ENCODE measurements at places on chromosomes 3 and 15.

DNA sequence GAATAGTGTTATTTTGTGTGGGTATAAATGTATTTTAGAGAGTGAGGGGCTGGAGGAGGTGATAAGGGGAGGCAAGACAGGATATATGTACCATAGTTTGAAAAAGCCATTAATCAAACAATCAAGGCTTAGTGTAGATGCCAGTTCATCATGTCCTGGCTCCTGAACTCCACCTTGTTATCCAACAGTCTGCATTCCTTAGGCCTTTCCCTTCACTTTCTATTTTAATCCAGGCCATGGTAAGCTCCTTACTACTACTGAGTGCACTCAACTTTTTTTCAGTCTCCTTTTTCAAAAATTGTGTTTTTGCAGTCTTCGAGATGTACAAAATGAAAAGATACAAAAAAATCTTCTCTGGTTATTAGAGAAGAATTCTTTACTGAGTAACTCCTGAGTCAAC lies 700.5 kb upstream of the NAALADL2 start:
- DNase-seq = no peak

DNA sequence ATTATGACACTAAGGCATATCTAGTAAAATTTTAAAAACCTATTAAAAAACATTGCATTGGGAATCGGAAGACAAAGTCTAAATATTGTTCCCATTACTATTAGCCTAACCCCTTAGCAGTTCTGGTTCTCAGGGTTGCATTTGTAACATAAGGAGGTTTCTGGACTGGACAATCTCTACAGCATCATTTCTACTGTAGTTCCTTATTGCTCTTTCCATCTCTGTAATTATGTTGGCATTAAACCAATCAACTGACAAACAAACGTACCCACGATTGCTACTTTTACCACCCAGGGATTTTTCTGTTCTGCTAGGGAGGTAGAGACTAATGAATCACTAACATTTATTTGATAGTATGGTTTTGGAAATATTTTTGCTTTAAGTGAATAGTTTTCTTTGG lies 190.8 kb downstream of the CBLB start:
- no peak for DNase-seq

- DNase-seq = peak; percentile 44
These were observed 178.8 kb downstream of the KLHL25 start for GRCh38 chr15:85615930-85616329.

DNA sequence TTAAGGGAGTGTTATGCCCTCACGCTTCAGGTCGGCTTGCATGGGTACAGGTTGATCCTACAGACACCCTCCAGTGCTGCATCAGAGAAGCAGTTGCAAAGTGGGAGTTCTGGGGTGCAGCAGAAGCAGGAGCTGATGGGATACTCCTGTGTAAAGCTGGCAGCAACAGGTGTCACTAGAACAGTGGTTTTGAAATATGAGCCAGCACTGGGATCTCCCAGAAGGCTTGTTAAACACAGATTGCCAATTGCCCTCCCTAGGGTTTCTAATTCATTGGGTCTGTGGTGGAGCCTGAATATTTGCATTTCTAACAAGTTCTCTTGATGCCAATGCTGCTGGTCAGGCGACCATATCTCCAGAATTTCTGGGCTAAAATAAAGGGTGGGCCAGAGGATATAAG lies 350.4 kb downstream of the CLSTN2 start:
- no peak for DNase-seq

GRCh38 chr3:55818485-55818884 lies 331.4 kb upstream of the WNT5A start:
- no peak for DNase-seq

GRCh38 chr3:396293-396692 lies 199.7 kb downstream of the CHL1 start:
- DNase-seq = no peak

DNA sequence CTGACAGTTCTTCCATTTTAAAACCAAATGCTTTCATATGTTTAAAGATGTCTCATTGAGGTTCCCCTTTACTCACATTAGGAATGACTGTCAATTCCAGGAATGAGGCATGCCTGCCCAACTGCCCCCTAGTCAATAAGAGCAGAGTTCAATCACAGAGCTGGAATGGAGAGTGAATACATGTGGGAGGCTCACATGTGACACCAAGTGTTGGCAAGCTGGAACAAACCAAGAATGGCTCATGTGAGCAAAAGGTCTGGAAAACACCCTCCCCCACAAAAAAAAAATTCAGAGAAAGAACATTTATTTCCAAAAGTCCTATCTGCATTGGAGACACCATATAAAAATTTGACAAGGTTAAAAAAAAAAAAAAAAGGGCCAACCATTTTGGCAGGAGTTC lies 3.7 kb downstream of the PBRM1 start:
- no peak for DNase-seq

DNA sequence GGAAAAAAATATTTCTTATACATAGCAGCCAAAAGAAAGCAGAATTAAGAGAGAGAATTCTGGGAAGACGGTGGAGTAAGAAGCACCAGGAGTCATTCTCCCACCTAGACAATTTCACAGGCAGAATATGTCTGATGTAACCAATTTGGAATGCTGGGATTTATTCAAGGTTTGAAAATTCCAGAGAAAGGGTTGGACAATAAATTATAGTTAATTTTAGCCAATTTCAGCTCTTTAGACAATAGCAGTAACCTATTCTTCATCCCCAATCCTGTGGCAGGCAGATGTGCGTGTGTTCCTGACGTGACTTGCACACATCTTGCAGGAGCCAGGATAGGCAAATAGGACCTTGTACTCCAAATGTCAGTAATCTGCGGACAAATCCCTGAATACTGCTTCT lies 541.0 kb upstream of the NAALADL2 start:
- DNase-seq = no peak

DNA sequence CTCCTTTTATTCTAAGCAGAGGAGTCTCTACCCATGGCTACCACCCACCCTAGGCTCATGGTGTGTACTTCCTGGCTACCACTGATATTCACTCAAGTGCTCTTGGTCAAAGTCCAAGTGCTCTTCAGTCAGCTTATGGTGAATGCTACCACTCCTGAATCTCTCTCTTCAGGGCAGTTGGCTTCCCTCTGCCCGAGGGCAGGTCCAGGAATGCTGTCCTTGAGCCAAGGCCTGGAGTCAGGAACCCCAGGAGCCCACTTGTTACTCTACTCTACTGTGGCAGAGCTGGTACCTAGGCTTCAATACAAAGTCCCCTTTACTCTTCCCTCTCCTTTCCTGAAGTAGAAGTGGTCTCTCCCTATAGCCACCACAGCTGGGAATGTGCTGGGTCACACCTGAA lies 226.0 kb downstream of the DIPK2A start:
- DNase-seq = no peak

GRCh38 chr3:148737104-148737530 lies 39.4 kb downstream of the AGTR1 start:
- no peak for DNase-seq

DNA sequence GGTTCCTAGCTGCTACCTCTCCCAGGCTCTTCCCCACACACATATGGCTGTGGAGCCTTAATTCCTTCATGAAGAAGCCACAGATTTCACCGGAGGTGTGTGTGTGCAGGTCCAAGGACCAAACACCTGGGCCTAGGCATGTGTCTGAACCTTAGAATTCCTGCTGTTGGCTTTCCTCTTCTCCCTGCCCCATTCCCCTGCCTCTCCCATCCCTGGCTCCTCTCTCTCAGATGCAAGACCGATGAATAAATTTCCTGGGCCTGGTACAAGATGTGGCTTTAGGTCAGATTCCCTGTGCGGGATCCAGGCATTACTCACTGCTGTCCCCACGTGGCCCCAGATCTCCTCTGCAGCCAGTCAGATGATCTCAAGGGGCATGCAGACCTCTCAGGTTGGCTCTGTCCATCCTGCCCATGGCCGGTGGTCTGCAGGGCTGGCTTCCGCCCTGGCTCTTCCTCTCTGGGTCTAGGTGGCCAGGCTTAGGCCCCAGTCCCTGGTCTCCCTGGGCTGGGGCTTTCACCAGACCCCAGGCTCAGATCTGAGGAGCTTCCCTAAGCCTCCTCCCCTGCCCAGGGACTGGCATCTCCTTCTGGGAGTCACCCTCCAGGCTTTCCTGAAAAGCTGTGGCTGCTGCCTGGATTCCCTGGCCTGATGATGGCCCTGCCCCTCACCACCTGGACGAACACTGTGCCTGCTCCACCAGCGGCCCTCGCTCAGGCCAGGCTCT lies 20.5 kb downstream of the CCR9 start:
- no peak for DNase-seq

DNA sequence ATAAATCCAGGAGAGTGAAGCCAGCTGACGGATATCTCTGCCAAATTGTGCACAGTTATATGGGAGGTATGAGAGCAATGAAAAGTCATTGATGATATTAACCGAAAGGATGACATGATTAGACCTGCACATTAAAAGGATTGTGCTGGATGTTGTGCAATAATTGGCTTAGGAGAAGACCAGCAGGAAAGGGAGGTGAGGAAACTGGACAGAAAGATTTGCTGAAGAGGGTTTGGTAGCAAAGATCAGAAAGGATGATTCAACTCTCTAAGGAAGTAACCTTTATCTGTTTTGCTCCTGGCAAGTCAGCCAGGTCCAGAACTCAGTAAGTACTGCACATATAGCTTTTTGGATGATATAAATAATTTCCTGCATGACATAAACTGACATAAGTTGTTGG lies 704.7 kb downstream of the GRM7 start:
- no peak for DNase-seq

DNA sequence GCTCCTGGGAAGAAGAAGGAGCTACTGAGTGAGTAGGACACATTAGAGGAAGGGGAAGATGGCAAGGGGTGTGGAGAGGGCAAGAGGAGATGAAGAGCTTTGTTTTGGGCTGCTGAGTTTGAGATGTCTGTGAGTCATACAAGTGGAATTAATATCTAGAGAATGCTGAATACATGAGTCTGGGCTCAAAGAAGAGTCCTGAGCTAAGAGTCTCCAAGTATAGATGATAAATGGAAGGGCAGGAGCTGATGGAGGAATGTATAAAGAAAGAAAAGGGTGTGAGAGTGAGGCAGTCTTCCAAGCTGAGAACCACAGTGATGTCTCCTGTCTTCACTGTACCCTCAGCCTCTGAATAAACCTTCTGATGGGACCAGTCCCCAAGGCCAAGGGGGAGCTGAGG lies 205.5 kb upstream of the MRPL3 start:
- DNase-seq = no peak

DNA sequence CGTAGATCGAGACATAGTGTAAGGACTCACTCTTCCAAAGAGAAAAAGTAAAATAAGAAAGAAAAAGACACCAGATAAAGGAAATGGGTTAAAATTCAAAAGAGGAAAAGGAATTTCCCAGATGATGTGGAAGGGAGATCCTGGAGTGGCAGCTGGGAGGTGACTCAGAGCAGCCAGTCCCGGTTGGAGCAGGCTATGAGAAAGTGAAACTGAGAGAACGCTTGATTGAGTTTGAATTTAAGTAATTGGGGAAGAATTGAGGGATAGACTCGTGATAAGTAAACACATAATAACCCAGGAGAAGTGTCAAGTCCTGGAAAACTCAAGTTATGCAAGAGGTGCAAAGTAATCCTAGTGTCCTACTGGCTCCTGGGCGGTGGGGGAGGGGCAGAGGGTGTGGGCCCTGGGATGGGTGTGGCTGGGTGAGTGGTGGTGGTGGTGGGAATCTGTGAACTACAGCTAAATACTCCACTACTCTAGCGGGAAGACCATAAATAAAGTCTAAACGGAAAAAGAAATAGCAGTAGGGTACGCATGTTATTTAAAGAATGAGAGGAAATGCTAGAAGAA lies 1.2 kb downstream of the PRR20G start:
- no peak for DNase-seq

DNA sequence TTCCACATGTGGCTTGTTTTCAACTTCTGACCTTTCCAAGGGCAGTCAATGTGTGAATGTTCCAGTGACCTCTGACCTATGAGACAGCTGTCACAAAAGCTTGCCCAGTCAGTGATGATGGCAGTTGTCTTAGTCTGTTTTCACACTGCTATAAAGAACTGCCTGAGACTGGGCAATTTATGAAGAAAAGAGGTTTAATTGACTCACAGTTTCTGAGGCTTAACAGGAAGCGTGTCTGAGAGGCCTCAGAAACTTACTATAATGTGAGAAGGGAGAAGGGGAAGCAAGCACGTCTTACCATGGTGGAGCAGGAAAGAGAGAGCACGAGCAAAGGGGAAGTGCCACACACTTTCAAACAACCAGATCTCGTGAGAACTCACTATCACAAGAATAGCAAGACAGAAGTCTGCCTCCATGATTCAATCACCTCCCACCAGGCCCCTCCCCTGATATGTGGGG lies 95.6 kb downstream of the ECT2 start:
- no peak for DNase-seq

GRCh38 chr3:111694471-111694870 lies 99.3 kb upstream of the ZBED2 start:
- no peak for DNase-seq

DNA sequence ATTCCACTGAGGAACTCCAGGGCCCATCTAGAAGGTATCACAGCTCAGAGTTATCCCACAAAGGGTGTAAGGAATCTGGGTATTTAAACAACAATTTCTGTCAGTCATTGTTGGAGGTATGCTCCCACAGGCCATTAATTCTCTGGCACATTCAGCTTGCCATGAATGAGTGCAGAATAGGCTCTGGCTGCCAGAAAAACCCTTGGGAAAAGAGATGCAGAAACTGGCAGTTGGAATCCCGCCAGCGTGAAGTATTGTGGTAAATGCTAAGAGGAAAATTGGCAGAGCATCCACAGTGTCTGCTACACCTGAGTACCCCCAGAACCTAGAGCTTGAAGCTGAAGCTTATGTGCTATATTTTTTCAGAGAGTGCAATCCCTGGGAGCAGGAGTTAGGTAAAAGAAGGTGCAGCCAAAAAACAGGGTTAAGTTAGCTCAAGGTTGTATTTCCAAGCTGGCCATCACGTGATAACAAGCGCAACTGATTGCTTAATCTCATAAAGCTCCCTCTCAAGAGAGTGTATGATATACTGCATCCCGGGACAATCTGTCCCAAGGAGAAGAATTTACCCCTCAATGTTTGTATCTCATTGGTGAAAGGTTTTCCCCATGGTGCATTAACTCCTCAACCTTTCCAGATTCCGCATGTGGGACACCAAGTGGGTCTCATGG lies 94.2 kb upstream of the ACP3 start:
- DNase-seq = no peak

- DNase-seq = no peak
These were observed 54.8 kb upstream of the CHRNB4 start for GRCh38 chr15:78695854-78696253.

DNA sequence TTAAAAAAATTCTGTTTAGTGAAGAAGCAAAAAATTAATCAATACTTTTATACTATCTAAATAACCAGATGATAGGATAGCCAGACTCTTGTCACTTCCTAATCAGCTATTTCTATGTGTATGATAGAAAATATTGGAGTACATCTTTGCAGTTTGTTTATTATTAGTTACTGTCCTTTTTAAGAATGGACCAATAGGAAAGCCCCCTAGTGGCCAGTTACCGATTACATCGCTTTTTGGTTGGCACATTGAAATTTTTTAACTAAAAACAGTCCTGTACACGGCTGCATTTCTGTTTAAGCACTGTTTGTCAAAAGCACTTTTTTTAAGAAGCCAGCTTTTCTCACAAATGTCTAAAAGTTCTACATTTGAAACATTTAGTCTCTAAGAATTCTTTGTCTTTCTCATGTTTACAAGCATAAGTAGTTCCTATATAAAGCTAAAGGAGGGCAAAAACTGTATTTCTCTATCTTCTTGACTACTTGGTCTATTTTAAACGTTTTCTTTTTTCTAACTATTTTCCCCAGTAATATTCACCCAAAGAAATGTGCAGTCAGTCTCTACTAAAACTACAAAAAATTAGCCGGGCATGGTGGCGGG lies 253.2 kb upstream of the LRTM1 start:
- DNase-seq = peak; percentile 8
